Naive thymus-derived CD4-positive, alpha-beta T cell (primary cell): ENCODE measurements at places on chromosomes 5 and 9.

GRCh38 chr5:16005225-16005624 is 174.4 kb downstream of the MARCHF11 start:
- H3K36me3 ChIP-seq, result no peaks in the 10 kb centered on the region
- H3K27me3 ChIP-seq, result no peaks in the 10 kb centered on the region
- no peak overlapping the region for H3K4me3 ChIP-seq
- no peaks in the 10 kb centered on the region for H3K4me1 ChIP-seq

DNA sequence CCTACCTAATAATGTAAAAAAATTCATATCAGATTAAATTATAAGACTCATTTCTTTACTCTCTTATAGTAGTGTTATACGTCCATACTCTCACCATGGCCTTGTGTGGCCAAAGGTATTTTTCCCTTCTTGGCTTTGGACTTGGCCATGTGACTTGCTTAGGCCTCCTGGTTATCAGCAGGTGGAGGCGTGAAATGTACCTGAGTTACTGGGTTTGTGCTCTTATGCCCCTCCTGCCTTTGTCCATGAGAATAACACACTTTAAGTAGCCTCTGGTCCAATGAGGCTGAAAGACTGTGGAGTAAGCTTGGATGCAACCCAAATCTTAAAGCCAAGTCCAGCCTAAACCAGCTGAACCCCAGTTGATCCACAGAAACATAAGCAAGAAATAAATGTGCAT is 68.7 kb downstream of the RETREG1 start:
- no peak overlapping the region for H3K27ac ChIP-seq
- no peaks in the 10 kb centered on the region for H3K36me3 ChIP-seq
- no peaks in the 10 kb centered on the region for H3K27me3 ChIP-seq
- no peak for DNase-seq
- no peaks in the 10 kb centered on the region for H3K4me1 ChIP-seq

- no peak overlapping the region for H3K4me3 ChIP-seq
- no peaks in the 10 kb centered on the region for H3K27me3 ChIP-seq
- no peak overlapping the region for H3K27ac ChIP-seq
- no peak for DNase-seq
- no peaks in the 10 kb centered on the region for H3K36me3 ChIP-seq
Measured at GRCh38 chr9:114089206-114089840, 9.8 kb downstream of the KIF12 start.

GRCh38 chr5:78766412-78766762 is 117.8 kb upstream of the LHFPL2 start:
- no peak overlapping the region for H3K4me3 ChIP-seq
- no peaks in the 10 kb centered on the region for H3K36me3 ChIP-seq
- H3K27ac ChIP-seq, result no peak overlapping the region
- H3K27me3 ChIP-seq, result no peaks in the 10 kb centered on the region

GRCh38 chr5:111427762-111428161 is 84.6 kb downstream of the STARD4 start:
- H3K4me3 ChIP-seq, result no peak overlapping the region
- peaks cover 6% of the 10 kb centered on the region for H3K4me1 ChIP-seq

DNA sequence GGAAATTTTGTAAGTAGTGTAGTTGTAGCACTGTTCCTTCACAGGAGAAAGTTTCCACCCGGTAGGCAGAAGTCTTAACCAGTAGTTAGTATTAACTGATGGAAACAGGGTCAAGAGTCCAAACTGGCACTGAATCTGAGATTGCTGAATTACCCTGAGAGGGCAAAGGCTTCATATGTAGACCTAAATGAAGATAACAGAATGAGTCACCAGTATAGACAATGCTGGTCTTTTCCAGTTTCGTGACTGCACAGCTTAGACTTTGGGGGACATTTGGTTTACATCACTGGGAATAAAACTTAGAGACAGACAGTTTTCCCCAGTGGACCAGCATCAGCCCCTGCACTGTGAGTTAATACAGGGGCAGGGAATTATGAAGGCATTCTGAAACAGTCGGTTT is 60.5 kb downstream of the PCSK5 start:
- H3K4me1 ChIP-seq, result no peaks in the 10 kb centered on the region
- no peaks in the 10 kb centered on the region for H3K27me3 ChIP-seq
- no peak overlapping the region for H3K4me3 ChIP-seq
- no peaks in the 10 kb centered on the region for H3K36me3 ChIP-seq
- H3K27ac ChIP-seq, result no peak overlapping the region
